Neural progenitor cell (in vitro differentiated cells): ENCODE measurements at places on chromosomes 5 and 9.

GRCh38 chr5:67536866-67537265 lies 340.3 kb upstream of the CD180 start:
- no peak for DNase-seq

DNA sequence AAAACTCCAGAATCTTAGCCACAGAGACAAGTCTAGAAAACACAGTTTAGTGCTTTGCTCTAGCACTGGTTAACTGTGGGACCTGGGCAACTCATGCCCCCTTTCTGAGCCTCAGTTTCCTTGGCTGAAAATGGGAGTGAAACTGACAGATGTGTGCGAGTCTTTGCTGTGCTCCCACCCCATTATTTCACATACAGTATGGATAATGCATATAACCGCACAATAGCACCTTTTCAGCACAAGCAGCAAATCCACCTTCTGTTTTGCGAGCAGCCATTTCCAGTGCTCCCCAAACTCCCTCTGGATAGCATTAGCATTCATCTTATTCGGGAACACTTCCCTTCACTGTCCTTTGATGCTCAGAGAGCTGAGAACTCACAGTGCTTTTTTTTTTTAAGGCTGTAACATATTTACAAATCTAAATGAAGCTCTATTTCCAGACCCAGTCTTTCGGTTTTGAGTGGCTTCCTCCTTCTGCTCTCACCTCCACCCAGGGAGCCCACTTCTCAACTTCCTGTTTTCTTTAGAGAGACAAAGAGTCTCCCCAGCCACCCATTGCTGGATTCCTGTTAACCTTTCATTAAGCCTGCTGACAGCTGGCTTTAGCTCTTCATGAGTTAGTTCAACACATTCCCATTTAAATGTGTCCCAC lies 49.2 kb downstream of the TIMD4 start:
- DNase-seq, result peak; percentile 49

GRCh38 chr9:108924466-108924865 lies 9.5 kb downstream of the ELP1 start:
- no peak for DNase-seq

DNA sequence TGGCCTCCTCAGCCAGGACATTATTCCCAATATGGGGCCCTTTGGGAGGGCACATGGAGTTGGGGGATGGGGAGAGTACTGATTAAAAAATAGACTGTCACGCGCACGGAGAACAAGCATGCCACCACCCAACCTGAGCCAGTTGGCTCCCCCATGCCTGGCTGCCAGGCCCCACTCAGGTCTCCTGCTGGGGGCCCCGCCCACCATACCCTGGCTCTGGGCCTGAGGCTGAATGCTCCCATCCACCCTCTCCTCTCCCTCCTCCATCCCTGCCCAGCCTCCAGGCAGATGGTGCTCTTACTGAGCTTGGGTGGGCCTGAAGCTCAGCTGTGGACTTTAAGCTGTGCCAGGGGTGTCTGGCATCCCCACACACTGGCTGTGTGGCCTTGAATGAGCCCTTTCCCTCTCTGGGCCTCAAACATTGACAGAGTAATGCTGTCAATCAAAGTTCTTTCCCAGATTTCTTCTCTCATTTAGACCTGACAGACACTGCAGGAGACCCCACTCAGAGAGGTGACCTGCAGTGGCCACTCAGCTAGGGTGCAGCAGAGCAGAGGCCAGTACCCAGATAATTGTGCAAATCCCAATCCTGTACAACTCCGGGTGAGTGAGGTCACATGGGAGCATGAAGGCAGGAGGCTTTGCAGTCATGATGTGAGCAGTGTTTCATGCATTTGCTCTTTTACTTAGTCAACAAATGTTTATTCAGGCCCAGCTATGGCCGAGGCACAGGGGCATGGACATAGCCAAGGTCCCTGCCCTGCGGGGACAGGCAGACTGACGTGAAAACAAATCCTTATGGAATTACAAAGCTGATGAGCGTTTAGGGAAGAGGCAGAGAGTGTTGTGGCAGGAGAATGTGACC lies 9.8 kb upstream of the SYNPO start:
- DNase-seq, result no peak

- no peak for DNase-seq
Observed at GRCh38 chr9:95079461-95079860, 238.0 kb downstream of the FANCC start.

DNA sequence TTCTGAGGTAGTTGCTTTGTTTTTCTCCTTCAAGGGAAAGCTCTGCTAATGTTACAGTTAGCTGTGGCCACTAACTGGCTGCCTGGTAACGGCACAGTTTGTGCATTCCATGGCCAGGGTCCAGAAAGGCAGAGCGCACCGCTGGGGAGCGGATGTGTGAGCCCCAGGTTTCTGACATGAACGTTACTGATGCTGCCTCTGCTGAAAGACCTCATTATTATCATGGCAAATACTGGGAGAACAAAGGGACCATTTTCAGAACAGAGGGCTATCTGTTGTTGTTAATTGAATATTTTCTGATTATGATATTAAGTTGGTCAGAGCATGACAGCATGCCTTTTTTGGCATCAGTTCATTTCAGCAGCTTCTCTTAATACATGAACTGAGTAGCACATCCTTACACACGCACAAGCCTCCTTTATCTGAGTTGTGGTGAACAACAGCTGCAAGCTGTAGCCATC lies 134.1 kb downstream of the NUDT12 start:
- DNase-seq, result no peak

GRCh38 chr5:99453196-99453595 lies 524.4 kb upstream of the CHD1 start:
- no peak for DNase-seq

- no peak for DNase-seq
Observed at GRCh38 chr5:180333661-180334060, 19.5 kb downstream of the GFPT2 start.

- DNase-seq, result no peak
Observed at GRCh38 chr5:14156650-14157492, 13.7 kb downstream of the TRIO start.

DNA sequence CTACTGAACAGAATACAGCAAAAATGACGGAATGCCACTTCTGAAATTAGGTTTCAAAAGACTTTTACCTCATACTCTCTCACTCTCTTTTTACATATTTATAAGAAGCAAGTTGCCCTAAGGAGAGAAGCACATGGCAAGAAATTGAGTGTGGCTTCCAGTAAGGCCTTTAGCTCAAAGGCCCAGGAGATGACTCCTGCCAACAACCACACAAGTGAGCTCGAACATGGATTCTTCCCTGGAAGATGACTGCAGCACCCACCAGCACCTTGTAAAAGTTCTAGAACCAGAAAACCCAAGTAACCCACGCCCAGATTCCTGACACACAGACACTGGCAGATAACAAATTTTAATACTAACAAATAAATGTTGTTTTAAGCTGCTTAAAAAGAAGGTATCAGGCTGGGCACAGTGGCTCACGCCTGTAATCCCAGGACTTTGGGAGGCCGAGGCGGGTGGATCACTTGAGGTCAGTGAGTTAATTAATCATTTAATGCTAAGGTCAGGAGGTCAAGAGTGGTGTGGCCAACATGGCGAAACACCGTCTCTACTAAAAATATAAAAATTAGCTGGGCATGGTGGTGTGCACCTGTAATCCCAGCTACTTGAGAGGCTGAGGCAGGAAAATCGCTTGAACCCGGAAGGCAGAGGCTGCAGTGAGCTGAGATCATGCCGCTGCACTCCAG lies 17.0 kb downstream of the PTBP3 start:
- no peak for DNase-seq

DNA sequence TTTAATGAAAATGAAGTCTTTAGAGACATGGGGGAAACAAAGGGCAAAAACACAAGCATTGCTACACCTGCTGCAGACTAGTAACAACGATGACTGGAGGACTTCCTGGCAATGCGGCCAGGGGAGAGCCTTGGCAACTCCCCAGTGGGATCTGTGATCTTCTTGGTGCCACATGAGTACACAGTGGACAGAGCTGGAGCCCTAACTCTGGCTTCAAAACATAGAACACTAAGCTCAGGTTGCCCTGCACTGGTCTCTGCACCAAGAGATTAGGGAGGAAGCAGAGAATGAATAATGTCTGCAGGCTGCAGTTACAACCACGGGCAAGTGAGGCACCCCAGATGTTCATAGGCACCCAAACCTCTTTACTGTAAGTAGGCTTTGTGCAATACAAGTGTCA lies 91.1 kb downstream of the MRPS27 start:
- no peak for DNase-seq

GRCh38 chr5:359301-359897 lies 37.9 kb downstream of the AHRR start:
- DNase-seq, result no peak

DNA sequence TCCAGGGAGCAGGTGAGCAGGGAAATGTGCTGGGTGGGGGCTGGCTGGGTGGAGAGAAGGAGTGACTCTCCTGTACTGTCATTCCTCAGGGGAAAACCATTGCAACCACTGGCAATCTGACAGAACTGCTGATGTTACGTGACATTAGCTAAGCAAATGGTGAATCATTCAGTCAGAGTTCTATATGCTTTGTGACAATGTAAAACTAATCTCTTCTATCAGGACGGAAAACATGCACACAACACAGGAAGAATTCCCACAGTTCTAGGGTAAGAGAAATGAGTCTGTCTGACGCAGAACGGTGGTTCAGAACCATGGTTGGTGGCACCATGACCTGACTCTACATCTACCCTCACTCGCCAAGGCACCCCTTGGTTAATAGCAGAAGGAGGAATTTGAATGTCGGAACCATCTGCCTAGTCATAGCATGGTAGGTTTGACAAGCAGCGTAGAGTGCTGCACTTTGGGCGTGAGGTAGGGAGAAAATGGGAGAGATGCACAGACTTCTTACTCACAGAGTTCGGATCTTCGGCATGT lies 243.6 kb upstream of the PANK3 start:
- DNase-seq, result no peak

- DNase-seq, result no peak
Observed at GRCh38 chr5:34624691-34625090, 31.4 kb upstream of the RAI14 start.

- DNase-seq, result no peak
Observed at GRCh38 chr9:71326360-71326759, 204.9 kb upstream of the TRPM3 start.

DNA sequence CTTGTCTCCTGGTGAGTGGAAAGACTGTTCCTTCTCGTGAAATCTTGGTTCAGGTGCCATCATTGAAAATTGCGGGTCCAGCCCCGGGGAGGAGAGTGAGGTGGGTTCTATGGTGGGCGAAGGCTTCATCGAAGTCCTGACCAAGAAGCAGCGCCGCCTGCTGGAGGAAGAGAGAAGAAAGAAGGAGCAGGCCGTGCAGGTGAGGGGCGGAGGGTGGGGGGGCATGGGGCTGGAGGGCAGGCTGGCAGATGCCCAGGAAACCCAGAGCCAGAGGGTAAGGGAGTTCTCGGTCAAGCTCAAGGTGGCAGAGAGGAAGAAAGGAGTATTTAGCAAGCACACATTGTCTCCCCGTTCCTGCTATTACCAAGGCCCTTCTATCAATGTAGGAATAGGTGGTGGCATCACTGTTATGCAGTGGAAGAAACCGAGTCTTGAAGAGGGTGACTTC lies 24.3 kb upstream of the POMT1 start:
- DNase-seq, result peak; percentile 81

DNA sequence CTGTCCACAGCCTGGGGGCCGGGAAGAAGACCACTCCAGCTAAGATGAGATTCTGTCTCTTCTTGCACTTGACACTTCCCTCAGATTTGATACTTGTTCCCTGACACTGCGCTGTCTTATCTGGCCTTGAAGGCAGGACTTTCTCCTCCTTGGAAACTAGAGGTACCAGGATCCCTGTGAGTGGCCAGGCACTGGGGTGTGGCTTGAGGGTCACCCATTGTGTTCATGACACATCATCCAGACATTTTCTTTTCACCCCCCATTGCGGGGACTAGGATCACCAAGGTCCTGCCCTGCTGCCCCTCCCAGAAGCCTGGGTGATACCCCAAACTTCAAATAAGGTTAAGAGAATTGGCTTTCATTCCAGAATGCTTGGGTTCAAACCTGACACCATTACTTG lies 103.3 kb downstream of the NDFIP1 start:
- DNase-seq, result no peak

DNA sequence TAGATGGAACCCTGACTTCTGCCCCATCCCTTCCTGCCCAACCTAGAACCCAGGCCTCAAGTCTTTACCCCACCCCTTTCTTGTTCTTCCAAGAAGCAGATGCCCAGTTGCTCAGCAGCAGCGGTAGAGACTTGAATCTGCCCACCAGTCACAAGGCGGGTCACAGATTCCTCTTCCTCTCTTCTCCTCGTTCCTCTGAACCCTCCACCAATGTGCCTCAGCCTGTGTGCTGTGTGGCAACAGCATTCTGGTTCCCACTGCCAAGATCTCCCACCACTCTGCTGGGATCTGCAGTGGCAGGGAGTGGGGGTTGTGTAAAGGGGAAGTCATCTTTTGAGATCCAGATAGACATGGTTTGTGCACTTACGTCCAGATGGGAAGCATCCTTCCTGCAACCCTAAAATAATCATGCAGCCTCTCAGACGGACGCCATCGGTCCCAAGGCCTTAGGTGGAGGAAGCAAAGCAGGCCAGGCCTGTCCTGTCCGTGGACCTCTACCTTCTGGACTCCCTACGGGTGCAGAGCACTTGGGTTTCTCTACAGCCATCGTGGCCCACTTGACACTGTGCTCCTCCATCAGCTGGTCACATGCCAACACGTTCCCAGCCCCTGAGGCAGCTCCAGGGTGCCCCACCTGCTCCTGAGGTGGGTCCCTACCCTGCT lies 7.7 kb upstream of the RPL26L1 start:
- no peak for DNase-seq

DNA sequence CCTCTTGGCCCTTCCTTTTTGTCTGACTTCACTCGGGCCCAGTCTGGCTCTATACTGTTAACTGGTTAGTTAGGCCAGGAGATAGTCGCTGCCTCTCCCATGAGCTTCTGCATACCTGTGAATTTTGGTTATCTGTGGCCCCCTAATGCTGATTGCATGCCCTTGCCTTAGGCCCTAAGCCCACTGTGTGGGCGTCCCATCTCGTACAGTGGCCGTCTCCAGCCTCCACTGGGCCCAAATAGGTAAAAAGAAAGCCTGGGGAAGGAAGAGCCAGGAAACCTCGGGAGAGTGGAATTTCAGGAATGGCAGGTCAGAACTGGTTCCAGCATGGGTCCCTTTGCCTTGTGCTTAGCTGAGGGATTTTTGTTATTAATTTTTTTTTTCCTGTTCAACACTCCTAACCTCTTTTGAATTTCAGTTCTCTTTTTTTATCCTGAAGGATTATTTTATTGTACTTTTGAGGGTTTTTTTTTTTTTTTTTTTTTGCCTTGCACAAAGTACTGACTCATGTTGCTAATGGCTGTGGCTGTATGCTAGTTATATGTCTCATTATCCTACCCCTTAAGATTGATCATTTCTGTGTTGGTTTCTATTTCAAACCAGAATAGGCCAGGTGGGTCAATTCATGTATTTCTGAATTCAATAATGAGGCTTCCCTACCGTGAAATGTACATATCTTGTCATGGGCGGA lies 3.4 kb downstream of the PRRC2B start:
- peak; percentile 47 for DNase-seq

DNA sequence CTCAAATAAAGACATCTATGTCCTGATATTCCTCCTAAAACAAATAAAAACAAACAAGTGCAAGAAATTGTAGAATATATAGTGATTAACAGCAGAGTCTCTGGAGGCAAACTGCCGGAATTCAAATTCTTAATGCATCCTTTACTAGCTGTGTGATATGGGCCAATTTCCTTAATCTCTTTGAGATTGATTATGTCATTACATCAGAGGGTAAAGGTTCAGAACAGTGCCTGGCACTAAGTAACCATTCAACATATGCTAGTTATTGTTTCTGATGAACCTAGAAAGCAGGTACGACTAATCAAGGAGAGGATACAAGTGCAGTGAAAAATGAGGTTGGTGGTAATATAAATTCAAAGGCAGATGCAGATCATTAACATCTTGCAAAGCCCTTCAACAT lies 81.1 kb upstream of the ADAMTS19 start:
- no peak for DNase-seq
